MCF 10A (cell line): ENCODE measurements at places on chromosomes 12 and 14.

GRCh38 chr12:4833524-4833923 lies 76.2 kb upstream of the KCNA1 start:
- no peaks in the 10 kb centered on the region for H3K4me1 ChIP-seq
- DNase-seq = no peak
- H3K36me3 ChIP-seq = no peaks in the 10 kb centered on the region
- no peak overlapping the region for H3K27ac ChIP-seq
- H3K4me3 ChIP-seq = no peak overlapping the region

- H3K36me3 ChIP-seq = no peaks in the 10 kb centered on the region
- H3K27me3 ChIP-seq = no peaks in the 10 kb centered on the region
- no peak overlapping the region for H3K27ac ChIP-seq
Observed at GRCh38 chr12:100698518-100698917, 96.1 kb upstream of the ANO4 start.

GRCh38 chr12:27331927-27332324 lies 710 bp upstream of the BMAL2 start:
- DNase-seq = no peak
- H3K4me3 ChIP-seq = peak overlapping the region; percentile 86
- H3K27me3 ChIP-seq = no peaks in the 10 kb centered on the region
- H3K4me1 ChIP-seq = peaks cover 45% of the 10 kb centered on the region

- no peaks in the 10 kb centered on the region for H3K4me1 ChIP-seq
- no peak overlapping the region for H3K4me3 ChIP-seq
- H3K27me3 ChIP-seq = peaks cover 12% of the 10 kb centered on the region
- no peaks in the 10 kb centered on the region for H3K36me3 ChIP-seq
Observed at GRCh38 chr12:17134315-17134714, 528.4 kb upstream of the LMO3 start.

GRCh38 chr12:75585330-75585729 lies 73.9 kb upstream of the KRR1 start:
- H3K27me3 ChIP-seq = no peaks in the 10 kb centered on the region
- peak; percentile 54 for DNase-seq
- H3K4me1 ChIP-seq = no peaks in the 10 kb centered on the region
- no peaks in the 10 kb centered on the region for H3K36me3 ChIP-seq
- H3K27ac ChIP-seq = no peak overlapping the region

GRCh38 chr12:49231878-49232655 lies 32.8 kb upstream of the TUBA1C start:
- H3K4me3 ChIP-seq = no peak overlapping the region
- no peak for DNase-seq
- peaks cover 5% of the 10 kb centered on the region for H3K4me1 ChIP-seq

GRCh38 chr12:56198836-56199235 lies 9.6 kb upstream of the SMARCC2 start:
- no peak overlapping the region for H3K27ac ChIP-seq
- H3K4me1 ChIP-seq = peaks cover 10% of the 10 kb centered on the region
- no peaks in the 10 kb centered on the region for H3K27me3 ChIP-seq
- H3K36me3 ChIP-seq = no peaks in the 10 kb centered on the region
- H3K4me3 ChIP-seq = no peak overlapping the region
- DNase-seq = no peak

GRCh38 chr12:13390381-13390861 lies 193.9 kb downstream of the EMP1 start:
- H3K4me1 ChIP-seq = peaks cover 6% of the 10 kb centered on the region
- H3K36me3 ChIP-seq = no peaks in the 10 kb centered on the region
- peak; percentile 97 for DNase-seq
- no peak overlapping the region for H3K4me3 ChIP-seq

DNA sequence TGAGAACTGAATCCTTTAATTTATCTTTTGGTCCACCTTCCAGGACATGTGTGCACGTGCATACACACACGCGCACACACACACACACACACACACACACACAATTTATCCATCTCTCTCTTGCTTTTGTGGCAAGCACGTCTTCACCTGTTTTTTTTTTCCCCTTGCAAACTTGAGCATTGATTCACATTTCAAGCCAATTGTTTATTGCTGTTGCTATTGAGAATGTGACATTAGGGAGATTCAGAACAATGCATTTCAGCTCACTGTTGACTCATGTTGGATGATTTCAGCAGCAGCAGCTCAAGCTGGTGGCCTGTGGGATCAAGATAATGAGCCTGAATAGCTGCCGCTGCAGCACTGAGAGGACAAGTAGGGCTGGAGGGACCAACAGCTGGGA lies 128.9 kb downstream of the SNAPC1 start:
- peaks cover 8% of the 10 kb centered on the region for H3K4me1 ChIP-seq
- peaks cover 11% of the 10 kb centered on the region for H3K27me3 ChIP-seq
- no peak overlapping the region for H3K4me3 ChIP-seq
- no peak for DNase-seq

DNA sequence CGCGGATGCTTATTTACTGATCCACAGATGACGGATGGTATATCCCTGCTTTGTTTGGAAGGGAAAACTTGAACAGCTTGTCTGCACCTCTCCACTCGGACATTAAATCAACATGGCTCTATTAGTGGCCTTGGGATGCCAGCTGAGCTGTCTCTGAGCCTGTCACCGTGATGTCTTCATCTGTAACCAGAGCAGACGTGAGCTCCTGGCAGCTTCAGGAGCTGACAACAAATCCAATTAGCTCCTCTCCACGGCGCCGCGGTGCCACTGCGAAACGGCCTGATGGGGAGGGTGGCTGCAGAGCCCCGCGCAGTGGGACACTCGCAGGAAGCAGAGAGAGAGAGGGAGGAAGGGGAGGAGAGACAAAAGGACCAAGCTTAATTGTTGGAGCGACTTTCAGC lies 112.3 kb downstream of the PAPOLA start:
- no peak for DNase-seq
- no peaks in the 10 kb centered on the region for H3K36me3 ChIP-seq
- H3K4me3 ChIP-seq = no peak overlapping the region
- no peaks in the 10 kb centered on the region for H3K4me1 ChIP-seq
- H3K27ac ChIP-seq = no peak overlapping the region
- peaks cover 61% of the 10 kb centered on the region for H3K27me3 ChIP-seq

DNA sequence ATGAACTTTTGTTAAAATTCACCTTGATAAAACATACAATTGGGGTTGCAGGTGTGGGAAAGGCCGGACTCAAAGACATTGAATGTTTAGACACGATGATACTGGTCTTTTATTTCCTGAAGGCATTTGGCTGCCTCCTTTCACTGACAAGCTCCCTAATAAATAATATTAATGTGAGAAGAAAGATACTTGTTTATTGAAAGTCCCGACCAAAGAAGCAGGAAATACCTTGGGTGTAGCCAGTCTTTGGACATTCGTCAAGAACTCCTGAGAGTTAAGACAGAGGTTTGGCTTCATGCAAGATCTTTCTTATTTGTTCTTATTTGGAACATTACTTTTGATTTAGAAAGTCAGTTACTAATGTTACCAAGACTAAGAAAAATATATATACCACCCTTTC lies 1133.8 kb upstream of the SEL1L start:
- no peak for DNase-seq
- no peak overlapping the region for H3K4me3 ChIP-seq
- H3K4me1 ChIP-seq = peaks cover 6% of the 10 kb centered on the region
- H3K27me3 ChIP-seq = no peaks in the 10 kb centered on the region
- H3K36me3 ChIP-seq = no peaks in the 10 kb centered on the region
